Stimulated activated CD8-positive, alpha-beta memory T cell treated with anti-CD3 and anti-CD28 coated beads, Interleukin-7, amount 100 ng/mL, for 48 hours (primary cell): ENCODE measurements at places on chromosomes 2 and 18.

DNA sequence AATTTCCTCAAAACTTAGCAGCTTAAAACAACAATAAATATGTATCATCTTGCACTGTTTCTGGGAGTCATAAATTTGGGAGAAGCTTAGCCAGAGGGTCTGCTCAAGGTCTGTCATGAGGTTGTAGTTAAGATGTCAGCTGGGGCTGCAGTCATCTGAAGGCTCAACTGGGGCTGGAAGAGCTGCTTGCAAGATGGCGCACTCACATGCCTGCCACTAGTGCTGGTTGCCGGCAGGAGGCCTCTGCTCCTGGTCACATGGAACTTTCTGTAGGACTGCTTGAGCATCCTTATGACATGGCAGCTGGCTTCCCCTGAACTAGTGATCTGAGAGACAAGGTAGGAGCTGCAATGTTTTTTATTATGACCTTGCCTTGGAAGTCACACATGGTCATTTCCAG, 215.5 kb upstream of the HAAO start:
- DNase-seq = no peak

DNA sequence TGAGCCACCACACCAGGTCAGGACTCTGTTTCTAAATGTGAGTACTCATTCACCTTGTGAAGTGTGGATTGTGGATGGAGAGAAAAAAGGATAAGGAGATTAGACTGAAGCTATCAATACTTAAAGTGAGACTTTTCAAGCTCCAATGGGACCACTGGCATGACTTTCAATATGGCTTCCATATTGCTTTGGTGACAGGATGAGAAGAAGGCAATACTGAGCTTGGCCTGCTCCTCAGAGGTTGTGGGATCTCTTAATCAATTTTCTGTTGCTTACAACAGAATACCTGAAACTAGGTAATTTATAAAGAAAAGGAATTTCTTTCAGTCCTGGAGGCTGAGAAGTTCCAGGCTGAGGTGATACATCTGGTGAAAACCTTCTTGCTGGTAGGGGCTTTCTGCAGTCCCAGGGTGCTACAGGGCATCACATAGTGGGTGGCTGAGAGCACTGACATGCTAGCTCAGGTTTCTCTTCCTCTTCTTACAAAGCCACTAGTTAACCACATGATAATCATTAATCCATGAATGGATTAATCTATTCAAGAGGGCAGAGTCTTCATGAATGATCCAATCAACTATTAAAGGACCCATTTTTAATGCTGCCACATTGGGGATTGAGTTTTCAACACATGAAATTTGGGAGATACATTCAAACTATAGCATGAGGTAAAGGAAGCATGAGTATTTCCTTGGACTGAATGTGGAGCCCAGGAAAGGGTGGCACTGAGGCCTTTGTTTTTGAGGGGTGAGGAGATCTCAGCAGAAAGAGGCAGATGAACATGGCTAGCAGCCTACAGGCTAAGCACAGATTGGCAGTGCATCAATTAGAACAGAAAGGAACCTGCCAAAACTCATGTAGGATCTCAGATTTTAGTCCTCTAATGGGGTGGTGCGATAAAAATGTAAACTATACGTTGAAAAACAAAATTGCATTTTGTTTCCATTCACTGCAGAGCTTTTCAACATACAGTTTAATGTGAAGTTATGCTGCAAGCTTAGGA, 274.5 kb downstream of the PIK3C3 start:
- no peak for DNase-seq

- DNase-seq = peak; percentile 36
Observed at GRCh38 chr2:75199428-75200011, at the start of gene TACR1. TSS of gene TACR1 (minus strand) at chr2:75199520. CDS start at chr2:75198934, 586 bp downstream.

DNA sequence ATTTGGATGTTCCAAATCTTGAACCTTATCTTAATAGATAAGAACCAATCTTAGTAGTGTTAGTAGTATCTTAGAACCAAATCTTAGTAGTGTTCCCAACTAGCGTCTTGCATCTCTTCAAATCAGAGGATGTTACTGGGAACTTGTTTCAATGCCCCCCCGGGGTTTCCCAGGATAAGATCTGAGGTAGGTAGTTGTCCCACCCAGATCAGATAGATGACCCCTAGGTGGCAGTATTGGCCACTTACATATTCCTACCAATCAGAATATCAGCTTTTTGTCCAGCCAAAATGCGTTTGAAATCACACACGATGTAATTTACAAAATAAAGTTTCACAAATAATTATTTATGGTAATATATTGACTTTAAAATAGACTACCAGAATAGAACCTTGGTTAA, 314.8 kb downstream of the MBD2 start:
- no peak for DNase-seq
